ENCODE measurements at places on chromosomes 5 and 9. TPM values are rescaled to one million over a fixed set of nuclear protein-coding genes. Genes with fewer than 3 reads are reported as not detected.

DNA sequence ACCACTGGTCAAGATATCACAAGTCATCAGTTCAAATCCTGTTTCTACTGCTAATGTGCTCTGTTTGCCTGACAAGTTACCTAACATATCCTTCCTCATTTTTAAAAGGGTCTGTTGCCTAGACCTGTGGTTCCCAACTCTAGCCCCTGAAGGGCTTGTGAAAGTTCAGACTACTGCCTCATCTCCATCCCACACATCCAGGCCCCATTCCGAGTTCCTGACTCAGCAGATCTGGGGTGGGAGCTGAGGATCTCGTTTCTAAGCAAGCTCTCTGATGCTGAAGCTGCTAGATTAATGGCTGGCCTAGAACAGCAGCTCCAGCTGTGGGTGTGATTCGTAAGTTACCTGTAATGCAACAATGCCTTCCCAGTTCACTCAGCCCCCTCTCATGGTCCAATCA, 32.5 kb downstream of the S1PR3 start:
- DNase-seq: no peak

DNA sequence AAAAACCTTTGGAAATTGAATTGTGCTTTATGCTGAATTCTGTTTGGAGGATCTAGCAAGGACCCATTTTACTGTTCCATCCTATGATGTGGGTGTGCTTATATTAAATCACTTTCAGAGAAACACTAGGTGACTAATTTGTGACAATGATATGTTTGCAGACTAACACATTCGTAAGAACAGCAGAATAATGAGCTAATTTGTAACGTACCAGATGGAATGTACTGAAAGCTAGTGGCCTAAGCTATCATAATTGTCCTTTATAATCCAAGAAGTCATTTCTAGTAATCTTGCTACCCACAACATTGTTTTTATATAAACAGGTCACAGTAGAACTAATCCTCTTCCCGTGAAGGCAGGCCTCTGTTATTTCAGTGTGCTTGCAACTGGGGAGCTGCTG, 292.5 kb downstream of the PDE4D start:
- no peak for DNase-seq

GRCh38 chr5:158529454-158529853, 570.3 kb downstream of the EBF1 start:
- no peak for DNase-seq

- no peak for DNase-seq
Measured at GRCh38 chr5:172428224-172429166, 25.8 kb downstream of the SH3PXD2B start.

The FGFR4 gene
- 16.4 TPM for total RNA-seq

The CCDC127 gene
- 13.4 TPM for total RNA-seq
